Right renal pelvis (tissue), 4 donors: ENCODE measurements at places on chromosomes 12 and 14.

DNA sequence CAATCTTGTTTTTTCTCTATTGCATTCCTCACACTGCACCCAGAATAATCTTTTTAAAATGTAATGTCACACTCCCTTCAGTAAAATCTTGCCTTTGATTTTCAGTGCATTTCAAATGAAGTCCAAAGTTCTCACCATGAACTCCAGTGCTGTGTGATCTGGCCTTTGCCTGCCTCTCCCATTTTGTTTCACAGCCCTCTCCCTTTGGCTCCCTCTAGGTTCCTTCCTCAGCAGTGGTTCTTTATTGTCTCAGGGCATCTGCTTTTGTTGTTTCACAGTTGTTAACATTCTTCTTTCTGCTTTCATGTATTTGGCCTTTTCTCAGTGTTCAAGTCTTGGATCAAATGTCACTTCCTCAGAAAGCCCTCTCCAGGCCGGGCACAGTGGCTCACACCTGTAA is 84.5 kb upstream of the AMN1 start:
- no peak for DNase-seq

DNA sequence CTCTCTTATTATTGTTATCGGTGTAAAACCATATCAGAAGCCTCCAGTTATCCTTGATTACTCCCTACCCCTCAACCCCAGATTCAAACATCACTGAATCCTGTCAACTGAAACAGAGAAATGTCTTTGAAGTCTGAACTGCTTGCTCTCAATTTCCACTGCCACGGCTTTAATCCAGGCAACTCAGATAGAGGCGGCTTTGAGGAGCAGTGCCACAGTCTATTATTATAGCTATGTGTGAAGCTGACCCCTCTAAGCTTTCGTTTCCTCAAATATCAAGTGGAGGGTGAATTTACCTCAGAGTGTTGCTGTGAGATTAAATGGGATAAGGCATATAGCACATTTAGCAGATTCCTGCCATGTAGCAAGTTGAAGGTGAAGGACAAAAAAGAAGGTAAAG is 49.0 kb upstream of the PDE3A start:
- DNase-seq = no peak

DNA sequence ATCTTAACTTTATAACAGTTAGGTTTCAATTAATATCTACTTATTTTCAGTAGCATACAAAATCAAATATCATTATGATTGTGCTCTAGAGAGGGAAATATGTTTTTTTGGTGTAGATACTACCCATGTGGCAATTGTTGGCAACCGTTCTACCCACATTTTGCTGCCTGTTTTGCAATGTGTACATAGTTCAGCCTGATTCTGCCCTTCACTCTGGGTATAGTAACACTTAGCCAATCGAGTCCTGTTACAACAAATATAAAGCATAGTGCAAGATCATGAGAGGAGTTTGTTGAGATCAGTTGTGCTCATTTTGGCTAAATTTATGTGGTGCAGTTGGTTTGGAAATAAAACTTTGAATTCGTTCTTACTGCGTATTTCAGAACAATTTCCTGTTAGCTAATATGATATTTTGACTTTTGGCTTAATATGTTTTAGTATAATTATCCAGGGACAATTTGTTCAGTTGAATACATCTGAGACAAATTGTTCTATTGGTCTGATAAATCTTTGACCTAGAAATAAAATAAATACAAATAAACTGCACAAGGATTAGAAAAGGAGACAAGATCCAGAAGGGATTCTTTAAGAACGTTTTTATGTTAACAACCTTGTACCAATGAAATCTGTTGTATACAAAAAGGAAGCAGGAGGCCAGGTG is 76.9 kb downstream of the ATF7IP start:
- no peak for DNase-seq

DNA sequence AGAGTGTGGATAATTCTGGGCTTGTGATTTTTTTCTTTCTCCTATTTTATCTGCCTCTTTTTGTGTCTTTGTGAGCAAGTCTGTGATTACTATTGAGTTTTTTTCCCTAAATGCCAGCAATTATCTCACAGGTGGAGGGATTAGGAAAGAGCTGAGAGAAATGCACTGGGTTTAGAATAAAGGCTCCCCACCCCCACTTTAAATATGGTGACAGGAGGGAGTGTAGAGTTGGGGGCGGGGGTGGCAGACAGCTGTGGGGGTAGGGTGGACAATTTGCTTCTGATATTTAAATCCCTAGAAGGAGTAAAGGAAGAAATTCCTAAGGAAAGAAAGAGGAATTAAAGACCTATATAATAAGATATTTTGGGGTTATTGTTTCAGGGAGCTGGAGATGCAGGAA is 145.9 kb downstream of the NRXN3 start:
- DNase-seq = no peak

GRCh38 chr12:57230381-57231155 is 1.1 kb downstream of the SHMT2 start:
- DNase-seq = no peak

DNA sequence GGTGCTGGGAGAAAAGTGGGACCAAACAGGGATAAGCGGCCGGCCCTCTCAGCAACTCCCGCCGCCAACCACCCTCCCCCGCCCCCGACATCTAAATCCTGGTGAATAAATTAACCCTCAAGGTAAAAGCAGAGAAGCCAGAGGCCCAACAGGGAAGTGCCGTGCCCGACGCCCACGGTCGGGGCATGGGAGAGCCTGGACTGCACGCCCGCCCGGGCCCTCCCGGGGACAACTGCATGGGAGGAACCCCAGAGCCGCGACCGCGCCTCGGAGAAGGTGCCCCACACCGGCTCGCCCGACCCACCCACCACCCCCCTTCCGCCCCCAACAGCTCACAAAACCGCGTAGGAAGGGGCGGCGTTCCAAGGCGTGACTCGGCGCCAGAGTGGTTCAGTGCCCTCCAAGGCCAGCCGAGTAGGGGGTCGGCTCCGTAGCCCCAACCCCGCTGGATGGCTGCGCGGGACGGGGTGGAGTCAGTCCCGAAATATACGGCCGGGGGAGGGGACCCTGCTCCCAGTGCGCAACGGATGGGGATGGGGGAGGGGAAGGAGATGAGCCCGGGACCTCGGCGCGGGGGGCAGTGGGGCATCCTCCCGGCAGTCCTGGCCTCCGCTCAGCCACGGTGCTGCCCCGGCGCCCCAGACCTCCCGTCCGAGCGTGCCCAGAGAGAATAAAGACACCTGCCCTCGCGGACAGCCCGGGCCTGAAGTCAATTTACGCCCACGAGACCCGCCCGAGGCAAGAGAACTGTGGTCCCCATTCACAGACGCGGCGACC is 732 bp downstream of the SLC25A29 start:
- DNase-seq = no peak

DNA sequence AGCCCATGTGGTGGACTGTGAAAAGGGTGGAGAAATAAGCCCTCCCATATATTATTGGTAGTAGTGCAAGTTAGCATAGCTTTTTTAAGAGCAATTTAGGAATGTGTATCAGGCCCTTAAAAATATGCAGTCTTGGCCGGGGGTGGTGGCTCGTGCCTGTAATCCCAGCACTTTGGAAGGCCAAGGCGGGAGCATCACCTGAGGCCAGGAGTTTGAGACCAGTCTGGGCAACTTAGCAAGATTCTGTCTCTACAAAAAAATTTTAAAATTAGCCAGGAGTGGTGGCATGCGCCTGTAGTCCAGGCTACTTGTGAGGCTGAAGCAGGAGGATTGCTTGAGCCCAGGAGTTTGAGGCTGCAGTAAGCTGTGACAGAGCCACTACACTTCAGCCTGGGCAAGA is 64.2 kb upstream of the BCAT1 start:
- no peak for DNase-seq

- no peak for DNase-seq
Observed at GRCh38 chr14:69705706-69706105, 61.2 kb upstream of the SRSF5 start.

DNA sequence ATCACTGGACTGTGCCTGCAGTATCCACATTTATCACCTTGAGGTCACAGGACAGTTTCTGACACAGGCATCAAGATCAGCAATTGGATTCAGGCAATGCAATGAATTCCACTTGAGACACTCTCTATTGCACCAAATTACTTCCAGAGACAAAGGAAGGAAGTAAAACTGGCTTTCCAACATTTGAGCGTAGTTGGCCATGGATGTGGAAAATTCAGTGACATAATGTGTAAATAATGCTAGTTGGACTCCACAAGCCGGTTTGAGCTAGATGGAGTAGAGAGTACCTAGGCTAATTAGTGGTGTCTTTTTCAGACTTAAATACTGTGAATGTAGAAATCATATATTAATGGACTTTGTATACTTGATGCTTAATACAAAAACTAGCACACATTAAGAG is 168.3 kb upstream of the SYT1 start:
- no peak for DNase-seq

- no peak for DNase-seq
Observed at GRCh38 chr12:93032758-93033157, 103.7 kb upstream of the EEA1 start.

DNA sequence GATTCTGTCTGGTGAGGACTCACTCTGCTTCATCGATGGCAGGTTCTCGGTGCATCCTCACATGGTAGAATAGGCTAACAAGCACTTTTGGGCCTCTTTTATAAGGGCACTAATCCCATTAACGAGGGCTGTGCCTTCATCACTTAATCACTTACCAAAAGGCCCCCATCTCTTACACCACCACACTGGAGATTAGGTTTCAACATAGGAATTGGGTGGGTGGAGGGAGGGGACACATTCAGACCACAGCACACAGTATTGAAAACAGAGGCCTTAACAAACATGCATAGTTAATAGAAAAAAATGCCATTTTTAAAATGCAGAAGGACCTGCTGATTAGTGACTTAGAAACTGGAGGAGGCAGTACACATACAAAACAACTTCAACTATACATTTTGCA is 61.6 kb downstream of the SPPL3 start:
- no peak for DNase-seq

GRCh38 chr14:22838631-22839041 is 2.3 kb downstream of the MMP14 start:
- DNase-seq = no peak

DNA sequence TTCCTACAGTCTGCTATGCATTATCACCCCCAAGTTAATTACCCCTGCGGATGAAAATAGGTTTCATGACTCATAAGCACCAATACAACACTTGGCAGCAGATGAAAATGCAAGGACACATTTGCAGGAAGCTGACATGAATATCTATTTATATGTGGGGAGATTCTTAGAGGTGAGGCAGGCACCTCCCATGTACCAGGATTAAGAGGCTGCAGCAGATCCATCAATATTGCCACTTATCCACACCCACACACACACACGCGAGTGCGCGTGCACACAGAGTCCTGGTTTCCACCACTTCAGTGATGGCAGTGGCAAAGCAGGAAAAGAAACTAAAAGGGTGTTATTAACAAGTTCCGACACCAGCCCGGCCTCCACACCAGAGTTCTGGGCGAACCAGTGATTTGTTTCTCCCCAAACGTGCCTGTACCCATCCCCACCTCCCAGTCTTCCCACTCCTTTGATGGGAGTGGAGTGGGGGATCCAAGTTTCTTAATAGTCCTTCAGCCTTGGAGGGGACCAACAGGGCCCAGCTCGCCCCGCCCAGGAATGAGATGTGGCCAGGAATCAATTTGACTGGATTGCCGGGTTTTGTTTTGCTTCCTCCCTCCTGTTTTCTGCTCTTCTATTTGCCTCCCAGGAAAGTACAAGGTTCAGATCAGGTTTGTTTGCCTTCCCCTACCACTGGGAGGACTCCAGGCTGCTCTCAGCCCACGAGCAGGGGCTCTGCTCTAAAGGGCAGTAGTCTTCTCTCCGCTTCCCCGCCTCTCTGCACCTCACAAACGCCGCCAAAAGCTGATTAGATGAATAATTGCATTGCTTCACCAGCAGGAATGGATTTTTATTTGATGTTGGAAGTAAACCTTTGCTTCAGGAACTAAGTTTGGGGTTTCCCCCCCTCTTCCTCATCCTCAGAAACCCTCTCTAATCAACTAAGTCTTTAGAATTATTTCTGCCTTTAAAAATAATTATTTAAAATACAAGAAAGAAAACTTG is 5.2 kb downstream of the IRF2BPL start:
- no peak for DNase-seq

DNA sequence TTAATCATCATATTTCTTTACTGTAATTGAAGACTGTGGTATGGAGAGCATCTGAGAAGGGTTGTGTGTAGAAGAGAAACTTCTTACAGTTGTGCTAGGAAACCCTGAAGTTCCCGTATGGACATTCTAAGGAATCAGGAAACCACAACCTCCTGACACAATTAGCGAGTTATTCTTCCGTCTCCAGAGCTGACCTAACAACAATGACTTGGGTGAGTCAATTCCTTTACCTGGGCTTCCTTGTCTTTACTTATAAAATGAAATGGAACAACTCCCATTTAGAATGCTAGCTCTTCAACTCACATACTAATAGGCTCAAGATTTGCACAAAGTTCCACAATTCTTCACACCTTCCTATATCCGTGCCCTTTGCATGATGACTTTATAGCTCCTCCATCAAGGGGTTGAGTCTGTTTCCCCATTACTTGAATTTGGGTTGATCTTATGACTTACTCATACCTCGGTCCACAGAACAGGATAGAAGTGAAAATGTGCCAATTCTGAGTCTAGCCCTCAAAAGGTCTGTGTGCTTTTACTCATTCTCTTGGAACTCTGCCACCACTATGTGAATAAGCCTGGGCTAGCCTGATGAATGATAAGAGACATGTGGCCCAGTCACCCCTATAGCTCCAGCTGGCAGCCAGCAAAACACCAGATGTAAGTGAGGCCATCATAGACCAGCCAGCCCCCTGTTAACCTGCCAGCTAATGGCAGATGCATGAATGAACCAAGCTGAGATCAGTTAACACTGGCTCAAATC is 459.4 kb downstream of the ETNK1 start:
- no peak for DNase-seq
